Mammary epithelial cell (primary cell): ENCODE measurements at places on chromosomes 2 and 18. TPM values are rescaled to one million over a fixed set of nuclear protein-coding genes. Genes with fewer than 3 reads are reported as not detected.

CFC1 gene
- not detected for total RNA-seq

RTP5 gene
- total RNA-seq, result not detected in 2 replicates

CPLX4 gene
- total RNA-seq, result not detected in 2 replicates

PTRHD1 gene
- 25.8 and 28.3 TPM in 2 replicates for total RNA-seq

ADCYAP1 gene
- total RNA-seq, result not detected

SLC19A3 gene
- total RNA-seq, result 0.83 TPM

SLC35F6 gene
- total RNA-seq, result 57.2 and 76.1 TPM in 2 replicates

ZSWIM2 gene
- not detected for total RNA-seq
